Omental fat pad (tissue), 4 donors: ENCODE measurements at places on chromosomes 1 and 21. TPM values are rescaled to one million over a fixed set of nuclear protein-coding genes. Genes with fewer than 3 reads are reported as not detected.

DNA sequence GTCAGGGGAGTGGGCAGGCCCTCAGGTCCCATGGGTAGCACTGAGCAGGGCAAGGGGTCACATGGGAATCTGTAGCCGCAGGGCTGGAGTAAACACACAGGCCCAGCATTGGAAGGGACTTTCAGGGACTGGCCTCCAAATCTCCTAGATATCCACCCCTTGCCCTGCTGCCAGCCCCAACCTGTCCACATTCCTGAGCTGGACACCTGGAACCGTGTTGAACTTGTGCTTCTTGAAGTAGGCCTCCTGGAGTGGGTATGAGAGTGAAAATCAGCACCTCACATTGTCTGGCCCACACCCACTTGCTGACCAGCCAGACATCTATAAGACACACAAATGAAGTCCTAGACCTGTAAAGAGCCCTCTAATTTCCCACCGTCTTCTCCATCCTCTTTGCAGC, 7.7 kb downstream of the POMGNT1 start:
- DNase-seq, result no peak

The ESRRG gene
- total RNA-seq, result 0.32 TPM

DNA sequence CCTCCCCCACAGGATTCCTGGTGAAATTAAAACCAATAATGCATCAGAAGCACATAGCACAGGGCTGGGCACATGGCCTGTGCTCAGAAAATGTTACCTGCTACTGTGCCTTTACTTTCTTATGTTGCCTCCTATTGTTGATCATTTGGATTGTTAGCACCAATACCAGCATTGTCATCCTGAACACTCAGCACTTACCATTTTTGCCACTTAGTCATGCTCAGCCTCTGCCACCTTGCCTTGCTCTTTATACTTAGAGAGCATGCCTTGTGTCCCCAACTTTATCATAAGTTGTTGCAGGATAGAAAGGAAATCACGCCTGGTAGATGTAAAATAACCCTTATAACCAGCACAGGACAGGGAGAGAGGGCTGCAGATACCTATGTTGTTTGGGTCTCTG, 361.0 kb upstream of the RUNX1 start:
- DNase-seq, result no peak

DNA sequence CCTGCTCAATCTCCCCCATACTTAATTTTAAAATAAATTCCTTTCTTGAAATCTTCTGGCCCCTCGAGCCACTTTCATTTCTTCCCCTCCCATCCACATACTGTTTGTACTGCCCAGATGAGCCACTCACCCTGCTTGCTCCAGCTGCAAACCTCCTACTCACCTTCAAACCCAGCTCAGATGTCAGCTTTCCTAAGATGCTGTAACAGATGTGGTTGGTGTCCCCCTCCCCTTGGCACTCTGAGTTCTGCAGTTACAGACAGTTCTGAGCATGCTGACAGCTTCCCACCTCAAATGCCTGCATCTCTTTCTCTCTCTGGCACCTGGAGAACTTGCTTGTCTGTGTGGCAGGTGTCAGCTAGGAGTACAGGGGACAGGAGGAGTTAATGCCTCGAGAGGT, 106.7 kb downstream of the PTPRU start:
- DNase-seq, result no peak
